ENCODE measurements at places on chromosomes 7 and 10.

DNA sequence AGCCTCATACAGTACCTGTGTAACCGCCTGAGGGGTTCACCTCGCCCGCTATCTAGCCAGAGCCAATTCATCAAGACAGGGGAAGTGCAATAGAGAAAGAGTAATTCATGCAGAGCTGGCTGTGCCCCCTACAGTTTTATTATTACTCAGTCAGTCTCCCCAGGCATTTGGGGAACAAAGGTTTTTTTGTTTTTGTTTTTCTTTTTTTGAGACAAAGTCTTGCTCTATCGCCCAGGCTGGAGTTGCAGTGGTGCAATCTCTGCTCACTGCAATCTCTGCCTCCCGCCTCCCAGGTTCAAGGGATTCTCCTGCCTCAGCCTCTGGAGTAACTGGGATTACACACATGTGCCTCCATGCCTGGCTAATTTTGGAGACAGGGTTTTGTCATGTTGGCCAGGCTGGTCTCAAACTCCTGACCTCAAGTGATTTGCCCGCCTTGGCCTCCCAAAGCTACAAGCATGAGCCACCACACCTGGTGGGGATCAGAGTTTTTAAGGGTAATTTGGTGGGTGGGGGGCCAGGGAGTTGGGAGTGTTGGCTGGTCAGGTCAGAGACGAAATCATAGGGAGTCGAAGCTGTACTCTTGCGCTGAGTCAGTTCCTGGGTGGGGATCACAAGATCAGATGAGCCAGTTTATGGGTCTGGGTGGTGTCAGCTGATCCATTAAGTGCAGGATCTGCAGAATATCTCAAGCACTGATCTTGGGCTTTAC is 116.5 kb downstream of the MARCHF5 start:
- DNase-seq, result no peak

DNA sequence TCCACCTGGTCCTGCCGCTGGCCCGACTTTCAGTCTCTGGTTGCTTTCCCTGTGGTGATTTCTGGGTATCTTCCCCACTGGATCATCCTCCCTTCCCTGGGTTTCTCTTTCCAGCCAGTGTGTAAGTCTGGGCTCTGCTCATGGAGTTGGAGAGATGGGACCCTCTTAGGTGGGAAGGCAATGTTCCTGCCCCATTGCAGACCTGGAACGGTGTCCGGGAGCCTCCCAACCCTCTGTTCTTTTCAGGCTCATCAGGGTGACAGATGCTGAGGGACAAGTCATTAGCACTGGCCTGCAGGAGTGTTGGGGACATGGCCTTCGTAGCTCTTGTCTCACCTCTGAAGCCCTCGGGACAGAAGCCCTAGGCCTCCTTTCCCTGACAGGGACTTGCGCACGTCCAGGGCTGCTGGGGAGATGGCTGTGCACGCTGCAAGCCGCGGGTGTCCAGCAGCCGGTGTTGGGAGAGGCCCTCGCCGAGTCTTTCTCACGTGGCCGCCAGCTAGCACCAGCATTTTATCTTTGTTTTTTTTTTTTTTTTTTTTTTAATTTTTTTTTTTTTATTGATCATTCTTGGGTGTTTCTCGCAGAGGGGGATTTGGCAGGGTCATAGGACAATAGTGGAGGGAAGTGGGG is 17.2 kb downstream of the ZNF783 start:
- no peak for DNase-seq

DNA sequence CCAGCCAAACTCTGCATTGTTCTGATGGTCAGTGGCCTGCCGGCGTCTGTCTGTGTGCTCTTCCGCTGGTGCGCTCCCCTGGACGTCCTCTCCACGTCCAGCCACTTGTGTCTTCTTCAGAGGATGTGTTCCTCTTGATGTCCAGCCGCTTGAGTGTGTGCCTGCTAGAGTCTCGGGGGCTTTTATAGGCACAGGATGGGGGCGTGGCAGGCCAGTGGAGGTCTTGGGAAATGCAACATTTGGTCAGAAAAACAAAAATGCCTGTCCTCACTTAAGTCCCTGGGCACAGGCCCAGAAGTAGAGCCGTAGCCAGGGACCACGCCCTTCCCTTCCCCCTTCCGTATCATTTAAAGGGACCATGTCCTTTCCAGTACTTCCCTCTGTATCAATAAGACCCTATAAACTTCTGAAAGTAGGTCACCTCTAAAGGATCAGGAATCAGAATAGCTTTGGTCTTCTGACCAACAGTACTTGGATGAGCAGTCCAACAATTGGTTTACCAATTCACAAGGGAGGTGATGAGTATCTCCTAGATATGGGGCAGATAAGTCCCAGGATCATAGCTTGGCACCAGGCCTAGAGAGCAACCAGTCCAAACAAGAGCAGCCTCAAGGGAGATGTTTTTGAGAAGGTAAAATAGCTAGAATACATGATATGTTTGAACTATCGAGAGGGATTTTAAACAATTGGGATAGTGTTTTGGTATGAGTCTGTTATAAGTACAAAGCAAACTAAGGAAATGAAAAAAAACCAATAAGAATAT is 32.2 kb upstream of the PNLIPRP3 start:
- DNase-seq, result no peak

DNA sequence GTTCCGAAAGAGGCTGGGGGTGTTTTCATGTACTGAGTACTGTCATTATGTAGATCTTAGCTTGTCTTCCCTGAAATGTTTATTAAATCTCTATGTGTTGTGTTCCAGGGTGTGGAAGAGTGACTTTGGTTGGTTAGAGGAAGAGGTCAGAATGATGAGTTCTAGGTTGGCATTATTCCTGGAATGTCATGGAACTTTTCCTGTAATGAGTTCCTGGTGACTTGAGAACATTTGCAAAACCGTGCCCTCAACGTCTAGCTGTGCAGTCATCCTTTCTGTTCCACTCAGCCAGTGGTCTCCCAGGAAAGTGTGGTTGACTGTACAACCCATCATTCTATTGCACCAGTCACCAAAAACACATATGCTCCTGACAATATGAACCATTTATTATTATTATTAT is 129.6 kb downstream of the BICC1 start:
- DNase-seq, result no peak

- DNase-seq, result no peak
These were observed 233.0 kb downstream of the DIP2C start for GRCh38 chr10:456486-456885.

DNA sequence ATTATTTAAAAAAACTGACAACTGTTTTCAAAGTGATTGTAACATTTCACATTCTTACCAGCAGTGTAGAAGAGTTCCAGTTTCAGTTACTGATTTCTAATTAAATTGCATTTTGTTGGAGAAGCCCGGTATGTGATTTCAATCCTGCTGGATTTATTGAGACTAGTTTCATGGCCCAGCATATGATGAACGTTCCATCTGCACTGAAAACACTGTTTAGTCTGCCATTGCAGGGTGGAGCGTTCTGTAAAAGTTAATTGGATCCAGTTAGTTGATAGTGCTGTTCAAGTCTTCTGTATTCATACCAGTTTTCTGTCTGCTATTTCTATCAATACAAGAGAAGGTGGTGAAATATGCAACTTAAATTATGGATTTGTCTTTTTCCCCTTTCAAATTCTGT is 37.3 kb upstream of the CCNY start:
- no peak for DNase-seq

DNA sequence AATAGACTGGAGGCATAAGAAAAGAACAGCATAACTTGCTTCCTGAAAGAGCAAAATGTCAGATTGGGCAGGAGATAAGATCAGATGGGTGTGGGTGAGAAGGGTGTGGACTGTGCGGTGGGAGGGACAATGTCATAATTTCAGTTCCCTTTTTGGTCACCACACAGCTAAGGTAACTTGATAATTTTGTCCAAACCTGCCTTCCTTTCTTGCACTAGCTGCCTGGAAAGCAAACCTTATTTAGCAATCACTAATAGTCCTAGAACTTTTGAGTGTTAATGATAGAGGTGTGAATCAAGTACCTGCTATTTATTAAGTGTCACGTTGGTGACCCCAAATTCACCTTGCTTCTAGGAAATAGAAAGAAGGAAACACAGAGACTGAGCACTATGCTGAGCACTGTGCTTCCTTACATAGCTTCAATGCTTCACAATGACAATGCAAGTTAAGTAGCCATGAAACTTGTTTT is 72.4 kb upstream of the SP4 start:
- no peak for DNase-seq

- DNase-seq, result no peak
These were observed 7.9 kb downstream of the CPED1 start for GRCh38 chr7:120996333-120996987.

- no peak for DNase-seq
These were observed 93.5 kb upstream of the GJD4 start for GRCh38 chr10:35511647-35512046.

DNA sequence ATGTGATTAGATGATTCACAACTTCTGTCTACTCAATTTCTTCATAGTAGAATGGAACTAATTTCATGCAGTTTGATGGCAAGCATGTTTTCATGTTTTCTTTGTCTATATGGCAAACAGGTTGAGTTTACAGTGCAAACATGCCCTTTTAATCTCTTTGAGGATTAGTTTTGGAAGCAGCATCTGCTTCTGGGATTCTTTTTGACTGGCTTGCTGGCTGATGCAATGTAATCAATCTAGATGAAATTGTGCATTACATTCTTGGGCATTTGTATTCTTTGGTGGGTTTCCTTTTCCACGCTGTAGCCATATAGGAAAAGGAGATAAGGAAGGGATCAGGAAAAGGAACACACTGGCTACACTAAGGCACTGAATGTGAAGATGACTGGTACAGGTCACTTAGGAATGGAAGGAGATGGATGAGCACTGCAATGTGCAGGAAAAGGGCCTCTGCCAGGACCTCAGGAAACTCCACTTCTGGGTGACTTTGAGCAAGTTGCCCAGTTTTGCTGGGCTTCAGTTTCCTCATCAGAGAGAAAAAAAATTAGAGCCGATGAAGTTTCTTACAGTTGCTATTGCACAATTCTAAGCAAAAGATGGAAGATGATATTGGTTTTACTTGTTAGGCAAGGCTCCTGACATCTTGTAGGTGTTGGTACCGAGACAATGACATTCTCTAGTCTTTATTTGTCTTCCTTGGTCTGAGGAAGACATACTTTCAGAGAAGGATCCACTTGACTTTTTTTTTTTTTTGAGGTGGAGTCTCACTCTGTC is 269.1 kb downstream of the SUGCT start:
- DNase-seq, result no peak

- no peak for DNase-seq
These were observed 5.9 kb downstream of the BORCS7 start for GRCh38 chr10:102859911-102860310.

- no peak for DNase-seq
These were observed 6.9 kb downstream of the NOLC1 start for GRCh38 chr10:102159051-102159597.

DNA sequence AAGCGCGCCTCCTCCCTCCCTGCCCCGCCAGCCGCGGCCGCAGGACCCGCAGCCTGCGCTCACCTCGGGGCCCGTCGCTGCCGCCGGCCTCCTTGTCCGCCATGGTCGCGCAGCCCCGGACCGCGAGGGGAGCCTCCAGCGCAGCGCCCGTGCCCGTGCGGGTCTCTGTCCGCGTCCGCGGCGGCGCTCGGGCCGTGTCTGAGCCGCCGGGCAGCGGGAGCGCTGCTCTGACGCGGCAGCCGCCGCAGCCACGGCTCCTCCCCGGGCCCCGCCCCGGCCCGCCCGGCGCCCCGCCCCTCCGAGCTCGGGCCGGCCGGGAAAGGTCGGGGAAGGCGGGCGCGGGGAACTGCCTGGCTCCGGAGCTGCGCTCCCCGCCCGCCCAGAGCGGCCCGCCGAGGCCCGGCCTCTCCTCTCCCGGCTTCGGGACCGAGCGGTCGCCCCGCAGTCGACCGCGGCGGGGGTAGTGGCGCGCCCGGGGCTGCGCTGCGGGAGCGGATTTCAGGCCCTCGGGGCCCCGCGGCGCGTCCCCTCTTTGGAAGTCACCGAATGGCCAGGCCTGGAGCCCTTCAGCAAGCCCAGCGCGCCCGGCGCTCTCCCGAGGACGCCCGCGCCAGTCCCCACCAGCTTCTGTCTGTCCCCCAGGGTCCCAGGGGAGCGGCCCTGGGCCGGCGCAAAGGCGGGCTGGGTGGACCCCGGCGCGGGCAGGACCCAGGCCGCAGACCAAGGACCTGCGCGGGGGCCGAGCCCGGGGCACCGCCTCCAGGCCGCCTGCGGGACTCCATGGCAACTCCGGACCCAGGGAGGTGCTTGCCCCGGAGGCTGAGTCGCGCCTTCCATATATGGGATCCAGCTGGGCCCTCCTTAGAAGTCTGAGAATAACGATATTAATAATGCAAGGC is at the start of gene HSPA12A:
TSS of gene HSPA12A (minus strand) at position 200 of the 899 bp plus-strand sequence. CDS start at position 103, 97 bp downstream.
- DNase-seq, result no peak

DNA sequence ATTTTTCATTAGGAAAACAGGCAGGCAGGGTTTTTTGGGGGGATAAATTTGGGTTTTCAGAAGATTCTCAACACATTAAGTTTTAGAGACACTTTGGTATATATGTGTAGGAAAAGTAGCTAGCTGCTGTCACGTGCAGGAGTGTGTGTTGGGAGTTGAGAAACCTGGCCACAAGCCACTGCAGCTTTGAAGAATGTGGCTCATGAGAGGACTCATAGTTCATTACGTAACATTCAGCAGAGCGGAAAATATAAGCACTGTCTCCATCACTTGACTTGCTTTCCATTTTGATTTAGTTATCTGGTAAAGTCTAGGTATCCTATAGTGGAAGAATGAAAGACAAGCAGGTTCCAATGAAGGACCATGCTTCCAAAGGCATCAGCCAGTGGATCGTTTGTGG is 31.2 kb downstream of the SMNDC1 start:
- DNase-seq, result no peak

DNA sequence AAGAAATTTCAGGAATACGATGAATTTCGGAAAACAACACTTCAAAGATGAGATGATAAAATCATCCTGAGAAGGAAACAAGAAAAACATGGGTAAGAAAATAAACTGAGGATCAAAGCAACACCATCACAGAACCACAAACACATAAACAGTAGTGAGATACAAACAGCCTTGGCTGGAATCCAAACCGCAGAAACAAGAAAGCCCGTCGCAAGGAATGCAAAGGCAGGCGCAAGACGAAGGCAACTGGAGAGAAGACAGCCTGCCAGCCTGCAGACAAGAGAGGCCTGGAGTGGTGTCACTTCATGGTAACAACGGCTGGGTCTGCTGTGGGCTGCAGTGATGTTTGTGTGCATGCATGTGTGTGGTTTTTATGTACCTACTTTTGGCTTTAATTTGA is 61.8 kb upstream of the DRGX start:
- DNase-seq, result no peak

- DNase-seq, result no peak
These were observed 145.0 kb downstream of the LRRC4 start for GRCh38 chr7:127886248-127886647.

DNA sequence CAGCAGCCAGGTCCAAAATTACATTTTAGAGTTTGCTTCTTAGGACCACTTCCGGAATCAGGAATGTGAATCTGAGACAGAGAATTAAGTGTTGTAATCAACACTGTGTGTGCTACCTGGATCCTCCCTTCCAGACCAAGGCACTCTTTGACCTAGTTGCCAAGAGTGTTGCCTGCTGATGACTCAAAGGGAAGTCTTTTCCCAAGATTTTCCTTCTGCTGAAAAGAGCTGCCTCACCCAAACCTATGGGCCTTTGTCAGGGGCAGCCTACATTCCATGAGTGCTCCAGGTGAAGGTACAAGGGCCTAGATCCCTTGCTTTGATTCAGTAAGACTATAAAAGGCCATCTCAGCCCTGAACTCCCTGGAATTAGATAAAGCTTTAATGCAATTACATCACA is 712.5 kb upstream of the ANKRD30A start:
- no peak for DNase-seq
